SJCRH30 (cell line): ENCODE measurements at places on chromosomes 7 and 10. TPM values are rescaled to one million over a fixed set of nuclear protein-coding genes. Genes with fewer than 3 reads are reported as not detected.

- no peak overlapping the region for H3K27ac ChIP-seq
- H3K4me1 ChIP-seq = no peaks in the 10 kb centered on the region
- DNase-seq = no peak
- H3K36me3 ChIP-seq = no peaks in the 10 kb centered on the region
- no peak overlapping the region for H3K4me3 ChIP-seq
- H3K27me3 ChIP-seq = no peaks in the 10 kb centered on the region
Measured at GRCh38 chr10:82206831-82207230, 331.8 kb downstream of the NRG3 start.

Gene BMI1
- 81.9 and 103 TPM in 2 replicates for total RNA-seq

- H3K4me1 ChIP-seq = peaks cover 29% of the 10 kb centered on the region
- H3K36me3 ChIP-seq = no peaks in the 10 kb centered on the region
- H3K27me3 ChIP-seq = no peaks in the 10 kb centered on the region
- no peak overlapping the region for H3K4me3 ChIP-seq
- no peak for DNase-seq
Measured at GRCh38 chr10:110698782-110699201, 54.7 kb downstream of the RBM20 start.

DNA sequence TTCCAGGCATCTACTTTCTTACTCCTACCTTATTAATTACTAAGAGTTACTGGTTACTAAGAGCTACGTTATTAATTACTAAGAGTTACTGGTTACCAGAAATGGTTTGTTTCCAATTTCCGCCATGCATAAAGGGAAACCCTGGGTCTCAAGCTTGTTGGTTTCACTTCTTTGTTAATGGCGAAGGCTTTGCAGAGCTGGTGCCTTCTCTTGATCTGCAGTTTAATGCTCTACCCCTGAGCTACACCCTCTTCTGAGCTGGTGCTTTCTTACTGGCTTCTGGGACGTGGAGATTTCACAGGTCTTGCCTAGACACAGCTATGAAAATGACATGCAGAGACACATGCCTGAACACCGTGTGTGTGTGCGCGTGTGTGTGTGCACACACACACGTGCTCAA lies 560 bp downstream of the CPA4 start:
- H3K36me3 ChIP-seq = no peaks in the 10 kb centered on the region
- peaks cover 31% of the 10 kb centered on the region for H3K4me1 ChIP-seq
- no peak overlapping the region; the same call in 1 of the 2 replicates for H3K27ac ChIP-seq

DNA sequence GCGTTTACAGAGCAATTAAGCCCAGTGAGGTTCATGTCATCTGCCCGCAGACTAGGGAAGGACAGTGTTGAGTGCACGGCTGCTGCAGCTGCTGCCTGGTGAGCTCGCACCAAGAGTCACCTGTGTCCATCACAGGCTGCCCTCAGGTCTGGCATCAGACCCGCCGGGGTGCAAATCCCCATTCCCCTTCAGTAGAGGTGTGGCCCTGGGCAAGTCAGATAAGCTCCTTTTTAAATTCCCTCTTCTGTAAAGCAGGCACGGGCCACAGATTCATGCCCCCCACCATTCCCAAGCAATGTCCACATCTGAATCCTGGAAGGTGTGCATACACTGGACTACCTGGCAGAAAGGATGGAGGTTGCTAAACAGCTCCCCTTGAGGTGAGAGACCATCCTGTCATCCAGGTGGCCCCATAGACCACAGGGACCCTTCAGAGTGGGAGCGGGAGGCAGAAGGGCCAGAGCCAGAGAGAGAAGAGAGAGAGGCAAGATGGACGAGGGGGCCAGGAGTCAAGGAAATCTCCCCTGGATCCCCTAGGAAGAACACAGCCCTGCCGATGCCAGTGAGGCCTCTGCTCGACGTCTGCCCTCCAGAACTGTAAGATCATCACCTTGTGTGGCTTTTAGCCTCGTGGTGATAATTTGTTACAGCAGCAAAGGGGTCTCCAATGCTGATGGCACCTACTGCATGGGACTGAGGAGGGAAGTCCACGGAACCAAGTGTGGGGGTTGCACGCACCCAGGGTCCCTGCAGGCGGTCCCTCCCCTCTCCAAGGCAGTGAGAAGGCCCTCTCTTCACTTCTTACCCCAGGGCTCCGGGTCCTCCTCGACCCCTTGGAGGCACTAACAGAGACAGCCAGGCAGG lies 168.8 kb downstream of the TCERG1L start:
- no peak for DNase-seq
- H3K36me3 ChIP-seq = no peaks in the 10 kb centered on the region
- no peak overlapping the region for H3K4me3 ChIP-seq
- H3K27ac ChIP-seq = no peak overlapping the region

Gene HTR7
- 0.25 and 0.26 TPM in 2 replicates for total RNA-seq

- no peaks in the 10 kb centered on the region for H3K27me3 ChIP-seq
- no peaks in the 10 kb centered on the region for H3K36me3 ChIP-seq
- DNase-seq = peak; percentile 17
- no peak overlapping the region for H3K27ac ChIP-seq
- H3K4me1 ChIP-seq = no peaks in the 10 kb centered on the region
- no peak overlapping the region for H3K4me3 ChIP-seq
Measured at GRCh38 chr10:93039721-93040120, 20.9 kb upstream of the CYP26C1 start.

- peak within 1 kb of the TSS; percentile 33 for H3K27ac ChIP-seq
- H3K4me3 ChIP-seq = peak within 1 kb of the TSS; percentile 58
- peak; percentile 83 for DNase-seq
- H3K36me3 ChIP-seq = no peaks in the 10 kb centered on the region
- H3K4me1 ChIP-seq = peaks cover 8% of the 10 kb centered on the region
- no peaks in the 10 kb centered on the region for H3K27me3 ChIP-seq
Measured at GRCh38 chr10:102869258-102870198, at the start of gene AS3MT. AS3MT (plus strand) TSS chr10:102869470; CDS start chr10:102869593, 123 bp downstream.

Gene NRCAM
- 28.5 and 30.8 TPM in 2 replicates for total RNA-seq

GRCh38 chr10:92848441-92849233 lies at the start of gene EXOC6:
EXOC6 (plus strand) TSS chr10:92848520; CDS start chr10:92848534, 14 bp downstream.
- peak within 1 kb of the TSS; percentile 63 for H3K27ac ChIP-seq
- peak; percentile 81 for DNase-seq
- peak within 1 kb of the TSS; percentile 87 for H3K4me3 ChIP-seq
- H3K36me3 ChIP-seq = no peaks in the 10 kb centered on the region
- H3K4me1 ChIP-seq = peaks cover 10% of the 10 kb centered on the region
- no peaks in the 10 kb centered on the region for H3K27me3 ChIP-seq

DNA sequence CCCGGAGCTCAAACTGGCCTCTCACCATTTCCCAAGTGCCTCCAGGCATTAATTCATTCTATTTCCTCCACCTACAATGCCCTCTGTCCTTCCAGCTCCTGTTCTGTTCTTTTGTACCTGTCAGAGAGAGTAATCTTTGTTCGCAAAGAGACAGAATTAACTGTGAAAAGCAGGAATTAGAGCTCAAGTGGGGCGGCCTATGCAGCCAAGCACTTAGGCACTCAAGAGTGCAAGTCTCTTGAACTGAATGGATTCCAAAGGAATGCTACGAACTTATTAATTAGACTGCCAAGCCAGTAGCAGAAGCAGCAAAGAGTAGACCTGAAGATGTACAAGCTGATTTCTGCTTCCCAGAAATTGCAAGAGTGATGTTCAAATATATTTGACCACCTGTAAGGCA lies 338.3 kb upstream of the AUTS2 start:
- no peaks in the 10 kb centered on the region for H3K4me1 ChIP-seq
- H3K27ac ChIP-seq = no peak overlapping the region
- H3K27me3 ChIP-seq = no peaks in the 10 kb centered on the region
- H3K36me3 ChIP-seq = no peaks in the 10 kb centered on the region
- no peak for DNase-seq

DNA sequence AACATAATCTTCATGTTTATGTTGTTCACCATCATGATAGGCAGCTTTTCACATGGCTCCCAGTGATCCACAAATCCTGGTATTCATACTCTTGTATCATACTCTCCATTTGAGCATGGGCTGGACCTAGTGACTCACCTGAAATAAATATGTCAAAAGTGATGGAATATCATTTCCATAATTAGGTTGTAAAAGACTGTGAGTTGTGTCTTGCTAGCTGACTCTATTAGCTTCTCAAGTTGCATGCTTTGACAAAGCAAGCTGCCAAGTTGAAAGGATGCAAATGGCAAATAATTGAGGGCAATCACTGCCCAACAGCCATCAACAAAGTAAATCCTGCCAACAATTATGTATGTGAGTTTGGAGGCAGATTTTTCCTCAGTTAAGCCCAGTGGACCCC lies 300.4 kb downstream of the AHR start:
- H3K4me1 ChIP-seq = peaks cover 15% of the 10 kb centered on the region
- H3K36me3 ChIP-seq = no peaks in the 10 kb centered on the region
- H3K4me3 ChIP-seq = no peak overlapping the region
- no peak overlapping the region for H3K27ac ChIP-seq
- DNase-seq = no peak
